Gastrocnemius medialis (tissue), 4 donors: ENCODE measurements at places on chromosomes 6 and 20.

DNA sequence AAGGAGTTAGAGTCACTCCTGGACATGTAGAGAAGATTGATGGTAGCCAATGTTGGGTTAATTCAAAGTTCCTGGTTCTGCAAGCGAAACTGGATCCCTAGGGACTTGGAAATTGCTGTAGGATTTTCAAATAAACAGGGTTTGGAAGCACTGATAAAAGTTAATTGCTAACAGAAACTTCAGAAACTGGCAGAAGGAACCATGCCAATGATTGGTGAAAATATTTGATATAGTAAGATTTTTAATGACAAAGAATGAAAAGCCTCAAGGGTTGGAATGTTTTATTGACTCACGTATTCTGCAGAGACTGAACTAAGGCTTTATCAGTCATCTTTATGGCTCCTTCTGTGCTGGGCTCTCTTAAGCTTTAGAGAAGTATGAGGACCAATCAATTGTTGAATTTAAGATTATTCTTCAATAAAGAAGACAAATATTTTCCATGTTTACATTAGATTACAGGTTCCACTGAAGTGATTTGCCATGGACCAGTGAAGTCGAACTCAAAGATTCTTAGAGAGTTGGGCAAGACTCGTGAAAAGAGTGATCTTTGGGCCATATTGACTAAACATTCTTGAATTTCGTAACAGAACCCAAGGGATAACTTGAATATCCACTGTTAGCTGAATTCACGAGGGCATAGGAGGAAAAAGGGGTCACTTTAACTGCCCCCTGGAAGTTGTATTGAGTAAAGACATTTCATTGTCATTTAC lies 371.4 kb downstream of the HDGFL1 start:
- no peak for DNase-seq

- DNase-seq, result no peak
Measured at GRCh38 chr20:52921340-52921739, 50.8 kb upstream of the TSHZ2 start.

DNA sequence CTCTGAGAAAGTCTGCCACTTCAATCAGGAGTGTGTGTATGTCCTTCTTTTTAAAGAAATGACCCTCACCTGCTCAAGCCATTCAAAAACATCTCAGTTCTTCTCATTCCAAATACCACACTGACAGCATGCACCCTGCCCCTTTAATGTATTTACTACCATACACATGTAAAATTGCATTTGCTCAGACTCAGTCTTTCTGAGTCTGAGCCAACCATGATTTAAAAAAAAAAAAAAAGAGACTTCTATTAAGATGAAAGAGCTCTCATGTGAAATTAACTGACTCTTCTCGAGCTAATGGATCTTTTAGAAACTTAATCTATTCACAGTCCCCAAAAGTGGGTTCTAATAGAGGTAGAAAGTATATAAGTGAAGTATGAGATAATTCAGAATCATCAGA lies 1.4 kb upstream of the FILIP1 start:
- no peak for DNase-seq

DNA sequence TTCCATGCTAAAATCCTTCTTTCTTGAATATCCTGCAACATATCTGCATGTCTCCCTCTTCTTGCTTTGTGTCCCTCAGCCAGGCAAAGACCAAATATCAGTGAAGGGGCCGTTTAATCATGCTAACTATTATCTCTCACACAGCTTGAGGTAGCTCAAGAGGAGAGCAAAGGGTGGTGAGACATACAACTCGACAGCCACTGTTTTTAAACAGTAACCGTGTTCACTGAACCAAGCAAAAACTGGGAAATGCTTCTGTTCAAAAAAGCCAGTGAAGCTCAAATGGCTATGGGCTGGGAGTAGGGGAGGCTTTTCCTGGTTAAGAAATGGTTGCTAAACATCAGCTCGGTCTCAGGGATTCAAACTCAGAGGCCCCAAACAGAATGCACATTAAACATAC lies 83.4 kb downstream of the MAP7 start:
- DNase-seq, result no peak

DNA sequence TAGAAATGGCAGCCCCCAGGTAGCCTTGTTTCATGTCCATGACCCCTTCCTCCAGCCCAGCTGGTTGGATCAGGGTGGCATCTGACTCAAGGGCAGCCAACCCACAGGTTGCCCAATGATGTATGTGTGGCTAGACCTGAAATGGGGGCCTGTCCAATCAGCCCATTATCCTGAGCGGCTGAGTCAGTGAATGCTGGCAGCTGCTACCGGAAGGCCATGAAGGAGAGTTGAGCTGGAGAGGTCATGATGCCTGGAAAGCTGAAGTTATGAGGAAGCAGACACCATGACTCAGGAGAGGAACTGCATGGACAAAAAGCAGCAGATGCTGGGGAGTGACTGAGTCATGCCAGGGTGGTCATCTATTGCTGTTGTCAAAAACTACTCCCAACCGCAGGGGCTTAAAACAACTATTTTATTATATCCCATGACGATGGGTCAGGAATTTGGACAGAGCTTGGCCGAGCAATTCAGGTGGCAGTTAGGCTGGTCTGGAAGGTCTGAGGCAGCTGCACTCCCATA lies 67.3 kb downstream of the MDGA1 start:
- DNase-seq, result peak; percentile 19

DNA sequence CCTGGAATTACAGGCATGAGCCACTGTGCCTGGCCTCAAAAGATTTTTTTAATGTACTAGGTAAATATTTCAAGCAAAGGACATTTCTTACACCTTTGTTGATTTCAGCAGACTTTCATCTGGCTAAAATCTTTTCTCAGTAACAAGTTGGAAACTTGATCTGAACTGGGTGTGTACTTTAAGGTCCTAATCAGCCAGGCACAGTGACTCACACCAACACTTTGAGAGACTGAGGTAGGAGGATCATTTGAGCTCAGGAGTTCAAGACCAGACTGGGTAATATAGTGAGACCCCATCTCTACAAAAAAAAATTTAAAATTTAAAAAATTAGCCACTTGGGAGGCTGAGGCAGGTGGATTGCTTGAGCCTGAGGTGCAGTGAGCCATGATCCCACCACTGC lies 7.0 kb upstream of the RALGAPA2 start:
- no peak for DNase-seq

DNA sequence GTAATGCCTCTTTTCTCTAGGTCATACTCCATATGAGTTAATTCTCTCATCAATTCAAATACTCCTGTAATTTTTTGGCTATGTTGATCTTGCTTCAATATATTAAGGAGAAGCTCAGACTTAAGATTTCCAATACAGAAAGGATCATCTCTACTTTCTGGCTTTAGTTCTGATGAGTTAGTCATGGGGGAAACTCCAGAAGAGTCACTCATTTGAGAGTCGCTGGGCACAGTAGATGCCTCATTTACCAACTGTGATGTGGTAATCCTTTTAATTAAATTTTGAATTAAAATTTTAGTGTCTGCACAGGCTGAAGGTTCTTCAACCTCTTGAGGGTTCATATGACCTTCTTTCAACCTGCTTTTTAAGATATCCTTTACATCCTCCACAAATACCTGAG lies 38.5 kb downstream of the DST start:
- no peak for DNase-seq

DNA sequence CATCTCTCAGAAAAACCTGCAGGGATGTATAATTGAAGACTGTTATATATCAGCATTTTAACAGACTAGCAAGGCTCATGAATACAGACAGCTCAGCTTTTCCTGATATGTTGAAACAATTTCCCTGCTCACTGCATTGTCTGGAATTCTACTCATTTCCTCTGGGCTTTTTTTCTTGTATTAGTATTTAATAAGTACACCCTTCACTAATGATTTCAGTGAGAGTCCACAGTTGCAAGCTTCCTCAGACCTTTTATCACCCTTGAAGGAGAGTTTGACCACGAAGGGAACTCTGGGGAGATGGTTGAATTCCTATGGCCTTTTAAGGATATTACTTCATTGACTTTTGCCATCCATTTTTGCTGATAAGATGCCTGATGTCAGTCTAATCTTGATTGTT lies 248.7 kb downstream of the ADGB start:
- DNase-seq, result no peak

DNA sequence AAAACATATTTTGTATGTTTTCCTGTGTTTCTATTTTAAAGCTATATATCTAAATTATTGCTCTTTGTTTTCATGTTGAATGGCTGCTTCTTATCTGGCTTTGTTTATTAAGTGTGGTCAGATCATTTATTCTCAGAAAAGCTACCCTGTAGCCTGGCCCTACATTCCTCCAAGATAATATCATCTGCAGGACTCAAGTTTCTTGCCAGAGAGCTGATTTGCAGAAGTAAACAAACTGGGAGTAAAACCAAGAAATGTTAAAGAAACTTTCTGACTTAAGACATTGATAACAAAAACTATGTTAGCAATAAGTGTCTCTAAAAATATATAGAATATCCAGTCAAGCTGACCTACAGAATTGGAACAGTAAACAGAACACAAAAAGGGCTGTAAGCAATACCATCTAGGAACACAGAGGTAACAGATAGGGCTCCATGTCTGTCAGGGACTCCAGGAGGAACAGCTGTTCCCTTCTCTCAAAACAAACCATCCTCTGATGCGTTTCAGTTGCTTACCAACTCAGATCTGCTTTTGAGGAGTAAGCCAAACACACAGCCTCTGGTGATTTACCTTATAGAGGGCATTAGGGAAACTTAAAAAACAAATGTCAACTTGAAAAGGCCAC lies 17.5 kb upstream of the CEP85L start:
- peak; percentile 49 for DNase-seq

GRCh38 chr20:57388953-57389694 lies 2.1 kb upstream of the RBM38 start:
- DNase-seq, result peak; percentile 75

GRCh38 chr6:156848533-156848932 lies 71.4 kb downstream of the ARID1B start:
- DNase-seq, result no peak

DNA sequence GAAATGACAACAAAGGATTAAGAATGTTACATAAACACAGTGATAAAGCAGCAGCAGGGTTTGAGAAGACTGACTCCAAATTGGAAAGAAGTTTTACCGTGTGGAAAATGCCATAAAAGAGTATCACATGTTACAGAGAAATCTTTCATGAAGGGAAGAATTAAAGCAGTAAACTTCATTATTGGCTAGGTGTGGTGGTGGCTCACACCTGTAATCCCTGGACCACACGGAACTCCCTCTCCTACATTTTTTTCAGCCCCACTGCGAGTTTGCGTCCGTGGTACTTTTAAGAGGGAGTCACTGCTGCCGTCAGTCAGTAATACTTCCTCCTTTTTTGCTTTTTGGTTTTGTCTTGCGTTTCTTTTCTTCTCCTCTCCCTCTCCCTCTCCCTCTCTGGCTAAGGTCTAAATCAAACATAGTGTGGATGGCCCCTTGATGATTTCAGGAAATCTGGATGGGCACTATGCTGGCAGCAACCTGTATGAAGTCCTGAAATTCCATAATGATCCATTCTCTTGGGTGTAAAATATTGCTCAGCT lies 112.3 kb downstream of the MAN1A1 start:
- DNase-seq, result no peak

DNA sequence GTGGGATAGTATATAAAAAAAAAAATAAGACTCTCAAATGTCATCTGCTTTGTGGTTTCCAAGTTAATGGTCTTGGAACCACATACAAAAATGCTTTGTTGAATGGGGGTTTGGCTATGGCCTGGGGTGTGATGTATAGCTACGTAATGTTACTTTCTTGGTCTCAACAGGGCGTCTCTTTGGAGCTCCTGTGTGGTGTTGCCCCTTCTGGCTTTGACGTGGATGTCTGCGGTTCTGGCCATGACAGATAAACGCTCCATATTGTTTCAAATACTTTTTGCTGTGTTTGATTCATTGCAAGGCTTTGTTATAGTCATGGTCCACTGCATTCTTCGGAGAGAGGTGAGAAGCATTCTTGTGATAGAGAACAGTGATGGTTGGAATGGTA lies 457.7 kb downstream of the LMBRD1 start:
- DNase-seq, result no peak

- DNase-seq, result no peak
Measured at GRCh38 chr6:160265869-160266476, 7.4 kb upstream of the SLC22A2 start.

- no peak for DNase-seq
Measured at GRCh38 chr6:116512734-116513133, 1.3 kb downstream of the CALHM5 start.

DNA sequence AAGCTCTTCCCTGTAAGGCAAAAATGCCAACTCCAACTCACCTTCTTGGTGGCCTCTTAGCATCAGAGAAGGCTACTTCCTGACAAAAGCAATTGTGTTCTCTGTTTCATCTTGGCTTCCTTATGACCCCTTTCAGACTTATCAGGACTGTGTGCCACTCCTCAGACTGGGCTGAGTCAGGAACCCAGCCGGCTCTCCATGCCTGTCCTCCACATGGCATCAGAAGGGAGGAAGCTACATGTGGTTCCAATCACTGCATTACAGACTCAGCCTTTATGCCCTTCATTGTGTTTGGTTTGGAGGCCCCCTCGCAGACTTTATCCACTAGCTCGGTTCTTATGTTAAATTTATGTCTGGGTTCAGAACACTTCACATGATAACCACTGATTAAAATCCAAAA lies 142.5 kb downstream of the SLC24A3 start:
- DNase-seq, result no peak

DNA sequence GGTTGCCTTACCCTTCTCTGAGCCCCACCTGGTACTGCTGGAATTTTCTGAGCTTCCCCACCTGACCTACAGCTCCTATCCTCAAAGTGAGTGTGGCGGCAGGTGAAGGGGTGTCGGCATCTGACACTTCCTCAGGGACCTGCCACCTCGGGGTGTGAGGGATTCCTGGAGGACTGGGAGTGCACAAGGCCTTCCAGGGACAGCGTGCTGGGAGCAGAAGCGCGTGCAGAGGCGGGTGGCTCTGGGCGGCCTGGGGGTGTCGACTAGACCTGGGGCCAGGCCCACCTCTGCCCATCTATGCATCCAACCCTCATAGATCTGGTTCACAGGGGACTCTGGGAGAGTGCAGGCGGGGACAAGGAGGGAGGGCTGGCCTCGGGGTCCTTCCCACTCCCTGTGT lies 7.8 kb downstream of the DLGAP4 start:
- no peak for DNase-seq

GRCh38 chr6:95546148-95546547 lies 31.2 kb upstream of the MANEA start:
- DNase-seq, result no peak

- no peak for DNase-seq
Measured at GRCh38 chr20:43528258-43528875, 20.9 kb downstream of the L3MBTL1 start.

- no peak for DNase-seq
Measured at GRCh38 chr6:139490482-139490881, 116.0 kb upstream of the CITED2 start.

- no peak for DNase-seq
Measured at GRCh38 chr20:4956200-4956810, 45.0 kb downstream of the SLC23A2 start.

DNA sequence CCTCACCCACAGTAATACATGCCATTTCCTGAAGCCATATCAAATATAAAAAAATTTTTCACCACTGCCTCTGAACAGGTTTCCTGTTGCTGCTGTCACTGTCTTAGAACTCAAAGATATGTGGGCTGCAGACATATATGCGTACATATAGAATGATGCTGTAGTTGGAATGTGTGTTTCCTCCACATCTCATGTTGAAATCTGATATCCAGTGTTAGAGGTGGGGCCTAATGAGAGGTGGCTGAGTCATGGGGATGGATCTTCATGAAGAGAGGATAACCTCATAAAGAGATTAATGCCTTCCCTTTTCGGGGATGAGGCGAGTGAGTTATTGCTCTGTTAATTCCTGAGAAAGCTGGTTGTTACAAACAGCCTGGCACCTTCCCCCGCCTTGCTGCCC lies 7.7 kb upstream of the SCP2D1 start:
- DNase-seq, result no peak
